Stimulated activated CD4-positive, alpha-beta T cell treated with anti-CD3 and anti-CD28 coated beads, Interleukin-4, amount 100 ng/mL, for 4 hours (primary cell): ENCODE measurements at places on chromosomes 16 and 17.

GRCh38 chr17:35088356-35088880 lies 24.9 kb upstream of the RFFL start:
- peak; percentile 2 for DNase-seq

DNA sequence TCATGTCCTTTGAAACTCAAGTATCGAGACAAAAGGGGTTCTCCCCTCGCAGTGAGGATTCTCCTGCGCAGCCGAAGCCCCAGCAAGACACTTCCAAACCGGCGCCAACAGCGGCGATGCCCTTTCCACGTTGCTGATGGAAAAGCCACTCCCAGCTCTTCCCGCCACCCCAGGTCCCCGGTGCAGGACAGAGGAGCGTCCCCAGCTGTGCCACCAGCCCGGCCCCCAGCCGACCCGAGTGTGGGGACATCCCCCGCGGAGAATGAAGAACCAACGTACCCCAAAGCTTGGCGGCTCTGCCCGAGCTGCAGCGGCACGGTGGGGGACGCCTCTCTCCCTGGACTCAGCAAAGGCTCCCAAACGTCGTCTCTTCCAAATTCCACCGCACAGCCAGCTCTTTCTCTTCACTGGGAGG lies 573 bp downstream of the CHST6 start:
- no peak for DNase-seq

GRCh38 chr16:17222871-17223401 lies 247.8 kb downstream of the XYLT1 start:
- DNase-seq, result no peak

GRCh38 chr17:61251939-61252865 lies 147.4 kb upstream of the TBX2 start:
- no peak for DNase-seq

DNA sequence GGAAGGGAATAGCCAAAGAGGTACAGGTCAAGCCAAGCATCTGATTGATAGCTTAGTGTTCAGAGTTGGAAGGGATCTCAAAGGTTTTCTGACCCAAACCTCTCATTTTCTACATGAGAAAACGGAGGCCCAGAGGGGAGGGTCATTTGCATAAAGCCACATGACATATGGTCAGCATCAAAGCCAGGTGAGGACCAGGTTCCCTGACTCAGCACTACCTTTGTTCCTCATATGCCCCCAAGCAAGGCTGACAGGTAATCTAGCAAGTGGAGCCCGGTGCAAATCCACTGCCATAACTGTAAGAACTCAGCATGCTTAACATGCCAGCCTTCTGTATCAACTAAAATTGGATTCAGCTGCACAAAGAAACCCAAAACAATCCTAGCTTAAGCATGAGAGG lies 28.2 kb upstream of the CCL1 start:
- no peak for DNase-seq

- no peak for DNase-seq
These were observed 9.1 kb upstream of the THAP11 start for GRCh38 chr16:67833030-67833414.

DNA sequence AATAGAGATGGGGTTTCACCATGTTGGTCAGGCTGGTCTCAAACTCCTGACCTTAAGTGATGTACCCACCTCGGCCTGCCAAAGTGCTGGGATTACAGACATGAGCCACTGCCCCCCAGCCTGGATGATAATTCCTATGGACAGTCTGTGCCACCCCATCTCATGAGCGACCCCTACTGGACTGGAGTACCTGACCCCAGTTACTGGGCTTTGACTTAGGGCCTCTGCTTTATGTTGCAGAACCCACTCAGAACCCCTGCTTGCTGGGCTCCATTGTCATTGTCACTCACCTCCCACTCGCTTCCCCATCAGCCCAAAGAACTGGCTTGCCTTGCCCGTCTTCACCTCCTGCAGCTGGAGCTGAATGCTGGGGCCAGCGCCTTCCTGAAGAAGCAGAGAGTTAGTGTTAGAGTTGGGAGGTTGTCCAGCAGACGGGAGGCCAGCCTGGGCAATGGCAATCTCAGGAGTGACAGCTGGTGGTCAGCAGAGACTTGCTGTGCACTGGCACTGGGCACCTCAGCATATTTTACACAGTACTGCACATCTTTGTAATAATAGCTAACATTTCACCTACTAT lies 4.0 kb downstream of the TAC4 start:
- DNase-seq, result no peak

- no peak for DNase-seq
These were observed 36.6 kb upstream of the HNF1B start for GRCh38 chr17:37781451-37781850.
